ENCODE measurements at places on chromosomes 12 and 14. TPM values are rescaled to one million over a fixed set of nuclear protein-coding genes. Genes with fewer than 3 reads are reported as not detected.

The NR1H4 gene
- 7.0 TPM for total RNA-seq

- DNase-seq, result peak; percentile 63
These were observed 949 bp downstream of the PLBD2 start for GRCh38 chr12:113359133-113359938.

- DNase-seq, result no peak
These were observed 60.9 kb upstream of the FUT8 start for GRCh38 chr14:65351493-65352194.

GRCh38 chr14:71498212-71498611, 434.0 kb upstream of the RGS6 start:
- DNase-seq, result no peak

- DNase-seq, result no peak
These were observed 129.3 kb downstream of the HMGA2 start for GRCh38 chr12:65953631-65954030.

Data from ureter (tissue), 1 donor.